ENCODE measurements at places on chromosomes 6 and 20.

GRCh38 chr6:160426136-160426535, 78.0 kb downstream of the SLC22A3 start:
- DNase-seq, result no peak

DNA sequence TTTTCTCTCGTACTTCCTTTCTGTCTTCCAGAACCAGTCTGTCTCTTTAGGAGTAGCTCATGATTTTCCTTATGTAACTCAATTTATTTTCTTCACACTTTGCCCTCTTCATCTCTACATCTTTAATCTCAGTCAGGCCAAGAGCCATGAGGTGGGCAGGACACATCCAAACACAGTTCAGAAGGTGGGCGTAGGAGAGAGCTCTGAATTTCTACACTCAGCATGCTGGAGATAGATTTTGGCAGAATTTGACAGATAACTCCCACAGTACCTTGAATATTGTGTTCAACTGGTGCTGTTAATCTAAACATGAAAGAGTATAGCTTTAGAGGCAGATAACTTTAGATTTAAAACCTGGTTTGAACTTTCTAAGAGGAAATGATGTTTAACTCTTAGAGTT, 23.8 kb upstream of the ZBTB24 start:
- no peak for DNase-seq

DNA sequence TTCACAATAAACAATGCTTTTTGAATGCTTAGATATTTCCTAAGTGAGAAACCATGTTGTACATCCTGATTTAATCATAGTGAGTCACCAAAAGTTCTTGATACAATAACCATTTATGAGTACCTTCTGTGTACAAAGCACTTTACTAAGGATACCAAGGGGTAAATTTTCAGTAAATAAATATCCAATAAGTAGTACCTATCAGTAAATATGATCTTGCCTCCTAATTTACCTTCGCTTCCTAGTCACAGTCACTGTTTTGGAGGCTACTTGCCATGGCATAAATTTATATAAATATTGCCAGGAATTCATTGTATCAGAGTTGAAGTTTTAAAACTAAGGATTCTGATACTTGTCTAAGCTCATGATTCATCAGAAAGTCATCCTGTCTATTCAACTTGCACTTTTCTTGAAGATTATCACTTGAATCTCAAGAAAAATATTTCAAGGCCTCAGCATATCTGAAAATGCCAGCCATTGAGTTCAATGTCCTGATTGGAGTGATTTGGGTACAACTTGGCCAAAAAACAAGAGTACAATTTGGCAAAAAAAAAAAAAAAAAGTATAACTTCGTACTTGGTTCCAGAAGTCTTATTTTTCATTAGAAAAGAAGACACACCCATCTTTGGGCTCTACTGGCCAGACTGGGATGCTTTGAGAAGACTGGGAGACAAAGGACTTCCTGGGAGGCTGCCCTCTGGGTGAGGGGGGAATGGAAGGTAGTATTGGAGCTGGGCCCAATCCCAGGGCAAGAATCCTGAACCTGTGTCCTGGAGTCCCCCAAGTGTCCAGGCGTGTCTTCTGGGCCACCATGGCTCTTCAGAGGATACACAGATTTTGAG, 32.8 kb downstream of the RAB22A start:
- DNase-seq, result no peak

DNA sequence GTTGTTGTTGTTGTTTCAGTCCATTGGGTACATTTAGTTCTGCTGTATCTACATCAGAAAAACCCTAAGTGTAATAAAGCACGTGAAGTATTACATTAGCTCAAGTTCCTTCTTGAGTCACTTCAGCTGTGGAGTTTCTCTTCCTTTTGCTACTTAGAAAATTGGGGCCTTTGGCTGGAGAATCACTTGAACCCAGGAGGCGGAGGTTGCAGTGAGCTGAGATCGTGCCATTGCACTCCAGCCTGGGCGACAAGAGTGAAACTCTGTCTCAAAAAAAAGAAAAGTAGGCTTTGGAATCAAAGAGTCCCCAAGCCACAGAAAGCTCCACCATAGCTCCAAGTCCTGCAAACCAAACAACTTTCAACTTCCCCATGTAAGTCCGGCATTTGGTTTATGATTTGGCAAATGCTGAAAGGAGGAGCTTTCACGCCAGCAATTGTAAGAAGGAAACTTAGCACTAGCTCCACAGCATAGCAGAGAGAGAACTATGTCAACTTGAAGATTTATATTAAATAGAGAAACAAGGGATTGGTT, 56.5 kb upstream of the RNF144B start:
- peak; percentile 42 for DNase-seq

DNA sequence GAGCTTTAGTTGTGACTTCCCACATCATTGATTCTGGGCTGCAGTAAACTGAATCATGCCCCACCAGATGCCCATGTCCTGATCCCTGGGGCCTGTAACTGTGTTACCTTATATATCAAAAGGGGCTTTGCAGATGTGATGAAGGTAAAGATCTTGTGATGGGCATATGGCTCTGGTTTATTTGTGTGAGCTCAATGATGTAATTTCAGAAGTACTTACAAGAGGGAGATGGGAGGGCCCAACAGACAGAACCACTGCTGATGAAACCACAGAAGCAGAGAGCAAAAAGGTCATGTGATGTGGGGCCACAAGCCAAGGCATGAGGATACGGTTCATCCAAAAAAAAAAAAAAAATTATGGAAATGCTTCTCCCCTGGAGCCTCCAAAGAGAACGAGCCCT, 118.7 kb downstream of the TOX2 start:
- no peak for DNase-seq

- DNase-seq, result no peak
Observed at GRCh38 chr20:46999801-47000465, 105.3 kb downstream of the EYA2 start.

- DNase-seq, result no peak
Observed at GRCh38 chr20:23167431-23167830, 81.3 kb upstream of the CD93 start.

DNA sequence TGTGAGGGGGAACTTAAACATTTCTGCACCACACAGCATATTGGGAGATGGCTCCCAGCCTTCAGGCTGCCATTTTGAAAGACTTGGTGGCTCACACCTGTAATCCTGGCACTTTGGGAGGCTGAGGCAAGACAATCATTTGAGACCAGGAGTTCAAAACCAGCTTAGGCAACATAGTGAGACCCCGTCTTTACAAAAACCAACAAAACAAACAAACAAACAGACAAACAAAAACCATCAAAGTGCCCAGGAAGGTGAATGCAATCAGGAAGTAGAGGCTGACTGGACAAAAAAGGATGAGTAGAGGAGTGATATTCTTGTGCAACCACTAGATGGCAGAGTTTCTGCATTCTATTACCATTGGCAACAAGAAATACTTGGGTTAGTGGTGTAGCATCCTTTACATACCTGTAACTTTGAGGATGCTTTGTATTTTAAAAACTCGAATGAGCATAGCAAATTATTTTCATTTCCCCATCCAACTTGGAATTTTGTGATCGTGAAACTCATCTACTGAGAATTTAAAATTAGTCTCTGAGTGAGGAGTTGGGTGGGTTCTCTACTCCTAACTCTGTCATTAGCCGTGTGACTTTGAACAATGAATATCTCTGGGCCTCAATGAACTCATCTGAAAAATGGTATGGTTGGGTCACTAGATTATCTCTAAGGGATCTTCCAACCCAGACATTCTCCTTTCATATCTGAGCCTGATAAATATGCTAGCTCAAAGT, 84.4 kb downstream of the CRYBG1 start:
- DNase-seq, result peak; percentile 9

GRCh38 chr6:148945301-148946021, 198.6 kb downstream of the UST start:
- no peak for DNase-seq

DNA sequence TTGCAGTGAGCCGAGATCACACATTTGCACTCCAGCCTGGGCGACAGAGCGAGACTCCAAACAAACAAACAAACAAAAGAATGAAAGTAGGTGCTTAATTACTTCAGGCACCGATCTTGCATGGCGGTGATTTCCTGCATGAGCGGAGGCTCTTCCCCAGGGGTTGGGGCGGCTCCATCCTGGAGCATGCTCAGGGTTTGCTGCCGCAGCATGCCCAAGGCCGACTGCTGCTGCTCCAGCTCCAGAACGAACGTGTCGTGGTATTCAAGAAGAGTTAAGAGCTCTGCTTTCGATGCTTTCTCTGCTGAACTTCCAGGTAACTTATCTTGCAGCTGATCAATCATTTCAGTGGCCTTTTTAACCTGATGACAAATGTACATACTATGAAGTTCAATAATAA, 313.8 kb downstream of the SYNE1 start:
- no peak for DNase-seq

GRCh38 chr20:57762531-57763234, 52.9 kb upstream of the PMEPA1 start:
- DNase-seq, result no peak

DNA sequence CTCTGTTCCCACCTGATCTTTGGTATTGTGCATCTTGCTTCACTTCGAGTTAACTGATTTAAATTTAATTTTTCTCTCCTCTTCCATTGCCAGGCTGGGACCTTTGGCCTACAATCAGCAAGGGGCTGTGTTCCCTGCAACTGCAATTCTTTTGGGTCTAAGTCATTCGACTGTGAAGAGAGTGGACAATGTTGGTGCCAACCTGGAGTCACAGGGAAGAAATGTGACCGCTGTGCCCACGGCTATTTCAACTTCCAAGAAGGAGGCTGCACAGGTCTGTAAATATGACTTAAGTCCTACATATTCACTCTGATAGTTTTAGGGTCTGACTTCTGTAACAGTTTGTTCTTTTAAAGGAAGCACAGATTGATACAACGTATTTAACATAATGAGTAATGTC, 412.4 kb downstream of the ARHGAP18 start:
- DNase-seq, result no peak

GRCh38 chr6:452301-453067, 60.9 kb downstream of the IRF4 start:
- no peak for DNase-seq

- DNase-seq, result no peak
Observed at GRCh38 chr6:89692256-89692655, 53.7 kb upstream of the LYRM2 start.

DNA sequence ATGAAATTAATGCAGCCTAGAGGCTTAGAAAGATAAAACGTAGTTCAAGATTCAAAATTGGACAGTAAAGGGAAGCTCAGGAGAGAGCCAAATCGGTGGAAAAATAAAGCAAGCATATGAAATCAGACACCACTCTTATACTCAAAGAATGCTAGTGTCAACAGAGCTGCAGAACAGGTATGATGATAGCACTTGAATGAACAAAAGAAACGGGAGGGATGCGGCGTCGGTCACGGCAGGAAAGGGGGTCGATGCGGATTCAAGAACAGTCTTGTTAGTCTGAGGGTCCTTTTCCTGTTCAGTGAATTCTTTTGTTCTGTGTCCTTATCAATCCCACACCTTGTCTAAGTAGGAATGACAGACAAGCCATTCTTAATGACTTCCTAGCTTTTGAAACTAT, 114.4 kb downstream of the FOXC1 start:
- DNase-seq, result no peak

GRCh38 chr6:69917834-69918233, 51.5 kb downstream of the COL19A1 start:
- DNase-seq, result no peak

GRCh38 chr20:63210011-63210605, 5.8 kb downstream of the YTHDF1 start:
- DNase-seq, result no peak

- DNase-seq, result no peak
Observed at GRCh38 chr20:13321416-13321815, 100.3 kb downstream of the ISM1 start.

DNA sequence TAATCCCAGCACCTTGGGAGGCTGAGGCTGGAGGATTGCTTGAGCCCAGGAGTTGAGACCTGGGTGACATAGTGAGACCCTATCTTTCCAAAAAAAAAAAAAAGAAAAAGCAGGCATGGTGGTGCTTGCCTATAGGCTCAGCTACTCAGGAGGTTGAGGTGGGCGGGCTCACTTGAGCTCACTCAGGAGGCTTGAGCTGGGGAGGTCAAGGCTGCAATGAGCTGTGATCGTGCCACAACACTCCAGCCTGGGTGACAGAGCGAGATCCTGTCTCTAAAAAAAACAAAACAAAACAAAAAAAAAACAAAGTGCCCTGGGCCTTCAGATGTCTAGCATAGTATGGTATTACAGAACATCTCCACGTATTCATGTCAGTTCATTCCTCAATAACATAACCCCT, 42.9 kb downstream of the ZFAND3 start:
- no peak for DNase-seq

GRCh38 chr6:52144196-52145076, 41.7 kb upstream of the IL17A start:
- DNase-seq, result no peak

GRCh38 chr20:52172392-52173047, 19.1 kb downstream of the ZFP64 start:
- peak; percentile 35 for DNase-seq

DNA sequence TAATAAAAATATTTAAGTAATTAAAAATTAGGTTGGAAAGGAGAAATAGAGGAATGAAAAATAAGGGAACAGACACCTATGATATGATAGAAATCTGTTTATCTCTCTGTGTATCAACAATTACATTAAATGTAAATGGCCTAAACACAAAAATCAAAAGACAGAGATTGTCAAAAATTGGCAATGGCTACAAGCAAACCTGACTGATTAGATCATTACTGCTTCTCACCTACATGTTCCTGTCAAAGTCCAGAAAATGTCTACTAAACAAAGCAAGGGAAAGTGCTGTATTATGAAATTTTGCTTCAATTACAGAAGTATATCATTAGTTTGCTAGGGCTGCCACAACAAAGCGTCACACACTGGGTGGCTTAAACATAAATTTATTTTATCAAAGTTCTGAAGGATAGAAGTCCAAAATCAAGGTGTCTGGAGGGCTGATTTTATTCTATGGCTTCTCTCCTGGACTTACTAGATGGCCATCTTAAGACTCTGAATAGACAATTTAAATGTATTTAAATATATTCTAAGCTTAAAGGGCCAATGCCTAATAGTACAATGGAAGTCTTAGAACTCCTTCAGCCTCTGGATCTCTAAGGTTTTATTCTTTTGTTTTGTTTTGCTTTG, 6.3 kb downstream of the ME1 start:
- no peak for DNase-seq

DNA sequence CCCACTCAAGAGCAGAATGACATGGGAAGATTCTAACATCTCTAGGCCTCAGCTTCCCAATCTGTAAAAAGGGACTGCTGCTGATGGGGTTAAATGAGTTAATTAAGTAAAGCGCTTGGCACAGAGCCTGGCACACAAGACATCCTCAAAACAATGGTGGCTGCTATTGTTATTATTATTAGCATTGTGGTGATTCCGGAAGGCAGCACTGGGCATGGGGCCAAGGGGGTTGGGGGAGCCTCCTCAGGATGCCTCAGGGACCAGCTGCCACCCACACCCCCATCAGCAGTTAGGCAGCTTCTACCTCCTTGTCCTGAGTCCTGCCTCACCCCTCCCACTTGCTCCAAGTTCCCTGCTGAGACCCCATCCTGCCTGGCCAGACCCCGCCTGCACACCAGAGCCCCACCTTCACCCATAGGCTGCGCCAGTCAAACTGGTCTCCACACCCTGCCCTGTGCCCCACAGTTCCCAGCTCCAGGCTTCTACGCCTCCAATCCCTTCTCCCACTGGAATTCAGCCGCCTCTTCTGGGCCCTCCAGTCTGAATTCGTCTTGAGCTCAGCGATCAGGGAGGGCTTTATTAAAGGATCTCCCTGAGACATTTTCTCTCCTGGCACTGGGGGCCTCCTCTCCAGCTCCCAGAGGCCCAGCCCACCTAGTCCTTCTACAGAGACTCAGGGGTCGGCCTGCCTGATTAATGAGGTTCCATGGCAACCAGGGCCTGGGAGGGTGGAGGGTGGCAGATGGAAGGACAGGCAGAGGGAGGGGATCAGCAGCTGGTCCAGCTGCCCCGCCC, 1.5 kb downstream of the E2F1 start:
- DNase-seq, result no peak

GRCh38 chr20:61347443-61347842, 95.4 kb downstream of the CDH4 start:
- no peak for DNase-seq

All from GM06990 (cell line).